ENCODE measurements at places on chromosomes 3 and 15.

GRCh38 chr3:115336836-115337235 is 189.7 kb upstream of the ZBTB20 start:
- no peak for DNase-seq

DNA sequence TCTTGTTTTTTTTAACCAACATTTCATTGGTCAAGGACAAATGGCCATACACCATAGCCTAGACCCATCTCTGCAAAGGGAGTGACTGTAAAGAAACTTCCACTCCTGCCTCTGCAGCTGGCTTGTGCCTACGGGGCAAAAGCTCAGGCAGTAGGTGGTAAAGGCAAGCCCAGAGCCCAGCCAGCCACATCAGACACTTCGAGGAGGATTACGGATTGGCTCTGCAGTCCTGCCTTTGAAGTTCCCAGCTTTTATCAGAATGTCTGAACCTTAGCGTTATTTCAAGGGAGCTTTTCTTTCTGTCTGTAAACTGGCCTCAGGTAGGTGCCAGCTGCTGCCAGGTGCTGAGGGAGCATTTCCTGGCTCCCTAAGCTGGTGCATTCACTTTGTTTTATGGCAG is 15.6 kb downstream of the ZNF710 start:
- DNase-seq: no peak

DNA sequence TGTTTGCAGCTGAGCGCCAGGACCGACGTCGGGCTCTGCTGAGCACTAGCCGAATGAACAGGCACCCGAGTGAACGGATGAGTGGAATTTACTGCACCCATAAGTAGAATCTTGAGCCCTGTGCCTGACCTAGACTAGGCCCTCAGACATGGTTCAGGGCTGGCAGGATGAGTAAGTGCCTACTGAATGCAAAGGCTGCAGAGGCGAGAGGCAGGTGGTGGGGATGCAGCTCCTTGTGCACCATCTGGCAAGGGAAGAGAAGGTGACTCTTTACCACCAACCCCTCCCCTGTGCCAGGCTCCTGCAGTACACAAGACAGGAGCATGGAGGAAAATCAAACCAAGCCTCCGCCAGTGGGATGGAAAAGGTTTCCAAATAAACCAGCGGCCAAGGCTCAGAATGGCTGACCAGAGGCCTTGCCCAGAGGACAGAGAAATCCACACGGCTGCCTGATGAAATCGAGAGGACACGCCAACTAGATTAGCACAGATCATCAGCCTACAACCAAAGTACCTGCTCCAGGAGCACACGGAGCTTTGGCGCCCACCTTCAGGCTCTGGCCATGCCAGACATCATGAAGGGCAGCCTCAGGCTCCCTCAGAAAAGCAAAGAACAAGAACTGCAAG is 141.7 kb upstream of the IQSEC1 start:
- no peak for DNase-seq

DNA sequence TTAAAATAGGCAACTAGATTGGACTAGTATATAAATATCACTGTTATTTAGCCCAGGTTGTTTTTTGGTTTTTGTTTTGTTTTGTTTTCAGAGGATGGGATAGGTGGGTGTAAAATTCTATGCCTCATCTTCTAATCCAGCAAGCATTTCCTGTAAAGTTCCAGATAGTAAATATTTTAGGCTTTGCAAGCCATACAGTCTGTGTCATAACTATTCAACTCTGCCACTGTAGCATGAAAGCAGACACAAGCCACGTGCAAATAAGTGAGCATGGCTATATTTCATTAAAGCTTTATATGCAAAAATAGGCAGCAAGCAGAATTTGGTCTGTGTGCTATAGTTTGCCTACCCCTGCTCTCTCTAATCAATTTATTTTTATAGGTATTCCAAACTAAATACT is 657.3 kb upstream of the TGFBR2 start:
- no peak for DNase-seq

- DNase-seq: no peak
Observed at GRCh38 chr15:91975241-91975978, 121.9 kb downstream of the SLCO3A1 start.
